ENCODE measurements at places on chromosomes 5 and 9. TPM values are rescaled to one million over a fixed set of nuclear protein-coding genes. Genes with fewer than 3 reads are reported as not detected.

GRCh38 chr5:2191972-2192371 lies 309.2 kb upstream of the IRX4 start:
- no peaks in the 10 kb centered on the region for H3K4me1 ChIP-seq
- H3K4me3 ChIP-seq: no peak overlapping the region
- no peak for DNase-seq
- no peaks in the 10 kb centered on the region for H3K36me3 ChIP-seq

- no peaks in the 10 kb centered on the region for H3K36me3 ChIP-seq
- H3K27ac ChIP-seq: no peak overlapping the region
- H3K27me3 ChIP-seq: no peaks in the 10 kb centered on the region
- no peak for DNase-seq
These were observed 92.9 kb upstream of the CLINT1 start for GRCh38 chr5:157951673-157952373.

- peak; percentile 37 for DNase-seq
- H3K4me1 ChIP-seq: no peaks in the 10 kb centered on the region
- no peak overlapping the region for H3K4me3 ChIP-seq
- H3K36me3 ChIP-seq: no peaks in the 10 kb centered on the region
- H3K27ac ChIP-seq: no peak overlapping the region
These were observed 132.9 kb upstream of the ACO1 start for GRCh38 chr9:32251539-32251938.

DNA sequence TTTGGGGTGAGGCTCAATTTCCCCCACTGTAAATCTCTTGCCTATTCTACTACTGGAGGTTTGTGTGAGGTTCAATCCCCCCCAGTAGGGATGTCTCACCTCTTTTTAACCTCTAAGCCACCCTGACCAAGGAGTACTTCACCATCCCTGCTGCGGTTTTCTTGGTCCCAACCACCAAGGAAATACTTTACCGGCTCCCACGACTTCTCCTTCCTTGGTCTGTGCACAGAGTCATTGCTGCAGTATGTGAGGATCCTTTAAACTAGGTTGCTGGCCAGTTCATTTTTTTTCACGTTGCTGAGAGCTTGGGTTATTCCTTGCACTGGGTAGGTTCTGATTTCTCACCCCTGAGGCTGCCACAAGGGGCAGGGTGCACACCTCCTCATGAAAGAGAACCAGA lies 22.5 kb upstream of the HMGCS1 start:
- H3K27ac ChIP-seq: no peak overlapping the region
- no peaks in the 10 kb centered on the region for H3K4me1 ChIP-seq
- H3K36me3 ChIP-seq: no peaks in the 10 kb centered on the region
- H3K4me3 ChIP-seq: no peak overlapping the region
- no peak for DNase-seq

GRCh38 chr5:160555971-160556631 lies 134.4 kb downstream of the PTTG1 start:
- no peaks in the 10 kb centered on the region for H3K27me3 ChIP-seq
- no peak for DNase-seq
- no peaks in the 10 kb centered on the region for H3K4me1 ChIP-seq
- no peak overlapping the region for H3K4me3 ChIP-seq
- H3K36me3 ChIP-seq: no peaks in the 10 kb centered on the region
- H3K27ac ChIP-seq: no peak overlapping the region

- no peaks in the 10 kb centered on the region for H3K4me1 ChIP-seq
- H3K4me3 ChIP-seq: no peak overlapping the region
- no peaks in the 10 kb centered on the region for H3K27me3 ChIP-seq
- H3K27ac ChIP-seq: no peak overlapping the region
- no peak for DNase-seq
These were observed 229.3 kb downstream of the PIK3R1 start for GRCh38 chr5:68444833-68445232.

DNA sequence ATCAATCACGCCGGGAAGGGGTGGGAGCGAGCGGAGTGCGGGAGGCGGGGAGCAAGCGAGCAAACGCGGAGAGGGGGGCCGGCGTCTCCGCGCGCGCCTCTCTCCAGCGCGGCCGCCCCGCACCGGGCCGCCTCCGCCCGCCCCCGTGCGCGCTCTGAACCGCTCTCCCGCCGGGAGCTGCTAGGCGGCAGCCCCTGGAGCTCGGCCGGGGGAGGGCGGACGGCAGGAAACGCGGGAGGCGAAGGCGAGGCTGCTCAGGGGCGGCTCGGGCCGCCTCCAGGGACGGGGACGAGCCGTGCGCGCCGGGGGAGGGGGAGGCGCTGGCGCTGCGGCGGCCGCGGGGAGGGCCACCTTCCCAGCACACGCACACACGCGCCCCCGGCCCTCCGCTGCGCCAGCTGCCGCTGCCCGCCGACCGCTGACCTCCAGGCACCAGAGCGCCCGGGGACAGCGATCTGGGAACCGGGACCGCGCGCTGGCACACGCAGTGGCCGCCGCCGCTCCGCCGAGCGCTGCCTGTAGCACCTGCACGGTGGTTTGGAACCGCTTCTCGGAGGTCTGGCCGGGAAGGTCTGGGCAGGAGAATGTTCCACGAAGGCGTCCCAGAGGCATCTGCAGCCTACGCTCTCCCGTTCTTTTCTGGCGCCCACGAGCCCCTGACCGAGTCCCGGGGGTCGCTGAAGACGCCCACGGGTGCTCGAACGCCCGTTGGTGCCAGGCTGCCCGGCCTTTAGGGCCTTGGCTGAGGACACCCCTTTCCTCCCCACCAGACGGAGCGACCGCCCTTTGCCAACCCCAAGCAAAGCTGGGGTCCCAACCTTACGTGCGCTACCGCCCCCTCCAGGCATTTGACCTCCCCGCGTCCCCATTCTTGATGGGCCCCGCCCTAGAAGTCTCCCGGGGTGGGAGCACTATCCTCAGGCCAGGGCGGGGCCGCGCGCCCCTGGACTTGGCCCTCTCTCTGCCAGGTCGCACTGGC lies at the start of gene GABBR2:
GABBR2 (minus strand) TSS at position 3 of the 979 bp plus-strand sequence. CDS start 198 bp downstream, outside the sequence.
- H3K36me3 ChIP-seq: no peaks in the 10 kb centered on the region
- no peak for DNase-seq
- no peak within 1 kb of the TSS for H3K4me3 ChIP-seq
- H3K4me1 ChIP-seq: peaks cover 27% of the 10 kb centered on the region
- H3K27ac ChIP-seq: no peak within 1 kb of the TSS
- H3K27me3 ChIP-seq: peaks cover 2% of the 10 kb centered on the region

Gene SCGB3A1
- total RNA-seq: not detected

DNA sequence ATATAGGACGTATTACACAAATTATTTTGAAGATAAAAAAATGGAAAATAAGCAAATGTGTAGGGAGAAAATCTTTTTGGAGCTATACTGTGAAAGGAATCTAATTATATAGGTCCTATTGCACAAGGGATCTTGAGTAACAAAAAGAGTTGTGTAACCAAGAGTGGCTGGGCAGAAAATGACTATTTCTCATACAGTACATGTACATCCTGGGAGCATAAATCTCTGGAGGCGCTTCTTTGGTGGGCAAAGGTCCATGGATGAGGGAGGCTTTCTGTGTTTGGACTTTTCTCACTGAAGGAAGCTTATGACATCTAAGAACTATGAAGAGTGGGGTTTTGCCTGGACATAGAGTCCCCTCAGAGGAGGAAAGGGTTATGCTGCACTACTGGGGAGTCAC lies 29.8 kb downstream of the ANKS6 start:
- no peaks in the 10 kb centered on the region for H3K27me3 ChIP-seq
- no peak for DNase-seq
- peaks cover 11% of the 10 kb centered on the region for H3K36me3 ChIP-seq

DNA sequence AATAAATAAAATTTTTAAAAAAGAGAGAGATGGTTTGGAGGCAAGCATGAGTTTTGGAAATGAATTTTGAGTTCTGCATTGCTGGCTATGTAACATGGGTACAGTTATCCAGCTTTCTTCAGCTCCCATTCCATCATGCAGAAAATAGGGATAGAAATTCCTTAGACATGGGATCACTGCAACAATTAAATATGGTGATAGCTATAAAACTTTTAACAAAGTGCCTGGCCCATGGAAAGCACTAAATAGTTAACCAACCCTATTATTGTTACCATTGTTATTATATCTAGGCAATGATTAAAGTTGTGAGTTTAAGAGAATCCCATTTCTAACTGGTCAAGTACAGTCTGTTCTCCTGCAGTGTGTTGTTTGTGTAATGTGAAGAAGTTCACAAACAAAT lies 115.4 kb upstream of the GAS1 start:
- H3K4me3 ChIP-seq: no peak overlapping the region
- H3K4me1 ChIP-seq: no peaks in the 10 kb centered on the region
- no peak overlapping the region for H3K27ac ChIP-seq
- H3K27me3 ChIP-seq: peaks cover 3% of the 10 kb centered on the region
- H3K36me3 ChIP-seq: no peaks in the 10 kb centered on the region
- no peak for DNase-seq

DNA sequence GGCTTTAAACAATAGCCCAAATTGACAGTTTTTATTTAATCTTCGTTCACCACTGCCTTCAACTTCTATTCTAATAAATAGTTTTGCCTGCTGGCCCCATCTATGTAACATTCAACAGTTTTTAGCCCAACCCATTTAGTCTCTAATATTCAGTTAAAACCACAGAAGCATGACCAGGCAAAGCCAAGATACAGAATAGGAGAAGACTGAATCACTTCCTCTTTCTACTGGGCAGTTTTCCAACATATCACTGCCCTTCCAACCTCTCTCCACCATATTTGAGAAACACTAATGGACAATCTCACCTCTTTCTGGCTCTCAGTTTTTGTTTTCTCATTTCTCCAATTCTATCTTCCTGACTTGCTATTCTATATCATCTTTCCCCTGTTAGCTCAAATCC lies 352.9 kb downstream of the DNAH5 start:
- H3K27me3 ChIP-seq: no peaks in the 10 kb centered on the region
- no peak for DNase-seq
- H3K36me3 ChIP-seq: no peaks in the 10 kb centered on the region
- no peaks in the 10 kb centered on the region for H3K4me1 ChIP-seq
- no peak overlapping the region for H3K4me3 ChIP-seq

DNA sequence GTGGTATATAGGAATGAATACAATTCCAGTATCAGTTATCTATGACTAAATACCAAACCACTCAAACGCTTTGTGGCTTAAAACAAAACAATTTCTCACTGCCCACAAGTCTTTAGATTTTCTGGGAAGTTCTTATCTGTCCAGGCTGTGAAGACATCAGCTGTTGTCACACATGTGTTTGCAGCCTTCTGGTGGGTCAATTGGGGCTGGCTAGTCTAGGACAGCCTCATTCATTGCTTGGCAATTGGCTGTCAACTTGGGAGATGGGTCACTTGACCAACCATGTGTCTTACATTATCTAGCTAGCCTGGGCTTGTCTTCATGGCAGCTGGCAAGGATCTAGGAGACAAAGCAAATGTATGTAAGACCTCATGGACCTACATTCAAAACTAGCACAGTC lies 53.8 kb upstream of the PAPPA start:
- DNase-seq: no peak
- H3K4me1 ChIP-seq: no peaks in the 10 kb centered on the region
- peaks cover 5% of the 10 kb centered on the region for H3K27me3 ChIP-seq
- H3K36me3 ChIP-seq: no peaks in the 10 kb centered on the region
- no peak overlapping the region for H3K27ac ChIP-seq

Gene OR13F1
- total RNA-seq: not detected

Gene C9orf152
- 0.08 TPM for total RNA-seq

DNA sequence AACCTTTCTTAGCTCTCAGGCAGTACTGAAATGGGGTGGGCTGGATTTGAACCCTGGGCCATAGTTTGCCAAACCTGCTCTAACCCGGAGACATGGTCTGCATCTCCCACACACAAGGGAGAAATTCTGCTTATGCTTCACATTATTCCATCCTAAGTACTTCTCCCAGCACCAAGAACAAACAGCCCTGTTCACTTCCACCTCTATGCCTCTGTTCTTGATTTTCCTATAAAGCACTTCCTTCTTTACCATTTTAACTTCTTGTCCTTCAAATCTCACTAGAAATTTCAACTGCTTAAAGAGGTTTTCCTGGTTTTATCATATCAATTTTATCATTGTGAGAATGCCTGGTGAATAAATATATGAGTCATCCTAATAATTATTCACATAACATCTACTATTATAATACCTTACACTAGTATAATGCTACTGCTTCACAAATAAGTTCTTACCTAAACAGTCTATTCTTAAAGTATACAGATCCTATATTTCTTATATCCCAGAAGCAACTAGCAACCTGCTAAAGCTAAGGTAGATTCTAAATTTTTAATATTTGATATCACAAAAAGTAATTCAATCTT lies 12.7 kb downstream of the FEM1C start:
- H3K36me3 ChIP-seq: peaks cover 2% of the 10 kb centered on the region
- no peak overlapping the region for H3K27ac ChIP-seq
- DNase-seq: no peak

DNA sequence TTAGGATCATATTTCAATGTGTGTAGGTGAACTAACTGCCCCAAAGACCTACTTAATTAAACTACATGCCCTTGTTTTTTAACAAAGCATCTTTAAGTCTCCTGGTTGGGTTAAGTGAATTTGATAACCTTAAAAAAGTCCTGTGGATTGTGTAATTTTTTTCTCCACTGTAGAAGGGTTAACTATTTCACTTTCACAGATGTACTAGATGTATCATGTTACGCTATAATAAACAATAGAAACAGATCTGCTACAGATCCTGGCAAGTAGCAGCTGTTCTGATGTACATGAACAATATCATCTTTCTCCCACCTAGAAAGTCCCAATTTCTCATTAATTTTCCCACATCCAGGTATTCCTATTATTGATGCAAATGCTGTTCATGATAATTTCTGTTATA lies 18.9 kb downstream of the KIF24 start:
- no peaks in the 10 kb centered on the region for H3K27me3 ChIP-seq
- H3K36me3 ChIP-seq: no peaks in the 10 kb centered on the region
- H3K27ac ChIP-seq: no peak overlapping the region

DNA sequence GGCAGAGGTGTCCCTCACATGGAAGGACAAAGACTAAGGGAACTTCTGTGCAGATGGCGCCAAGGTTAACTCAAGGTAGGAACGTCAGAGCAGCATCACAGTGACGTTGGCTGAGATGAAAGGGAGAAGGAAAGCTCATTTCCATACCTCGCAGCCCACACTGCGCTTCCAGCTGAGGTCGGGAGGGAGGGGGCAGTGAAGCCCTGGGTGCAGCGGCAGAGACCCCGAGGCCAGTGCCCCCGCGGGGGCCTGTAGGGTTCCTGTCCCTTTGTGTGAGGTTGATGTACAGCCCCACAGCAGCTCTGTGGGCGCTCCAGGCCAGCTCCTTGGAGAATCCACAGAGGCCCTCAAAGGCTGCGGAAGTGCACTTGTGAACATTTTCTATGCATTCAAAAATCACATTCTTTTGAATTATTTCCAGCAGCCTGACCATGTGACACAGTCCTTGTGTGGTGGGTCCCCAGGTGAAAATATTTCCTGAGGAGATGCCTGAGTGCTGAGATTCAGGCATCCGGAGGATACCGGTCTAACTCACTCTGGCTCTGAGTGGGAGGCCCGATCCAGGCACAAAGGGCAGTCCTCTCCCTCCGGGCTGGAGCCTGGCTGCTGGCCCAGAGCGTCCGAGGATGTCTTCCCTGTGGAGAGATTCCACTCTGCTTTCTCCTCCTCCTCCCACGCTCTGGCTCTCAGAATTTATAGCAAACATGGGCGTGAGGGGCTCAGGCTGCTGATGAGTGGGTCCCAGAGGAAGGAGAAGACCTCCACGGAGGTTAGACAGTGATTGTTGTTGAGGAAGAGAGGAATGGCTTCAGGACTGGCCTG lies 150.7 kb downstream of the ICE1 start:
- H3K27me3 ChIP-seq: peaks cover 2% of the 10 kb centered on the region
- DNase-seq: no peak
- no peak overlapping the region for H3K4me3 ChIP-seq
- no peaks in the 10 kb centered on the region for H3K4me1 ChIP-seq

Gene PCDHGA3
- 0.59 TPM for total RNA-seq

Measured in liver (tissue), 10 donors.